NCI-H69 (cell line): ENCODE measurements at places on chromosomes 3 and 15.
A peak's percentile ranks its signal among the peaks of the same experiment; 100 is the strongest.

- DNase-seq: no peak
Observed at GRCh38 chr3:61264281-61264680, 13.0 kb upstream of the FHIT start.

DNA sequence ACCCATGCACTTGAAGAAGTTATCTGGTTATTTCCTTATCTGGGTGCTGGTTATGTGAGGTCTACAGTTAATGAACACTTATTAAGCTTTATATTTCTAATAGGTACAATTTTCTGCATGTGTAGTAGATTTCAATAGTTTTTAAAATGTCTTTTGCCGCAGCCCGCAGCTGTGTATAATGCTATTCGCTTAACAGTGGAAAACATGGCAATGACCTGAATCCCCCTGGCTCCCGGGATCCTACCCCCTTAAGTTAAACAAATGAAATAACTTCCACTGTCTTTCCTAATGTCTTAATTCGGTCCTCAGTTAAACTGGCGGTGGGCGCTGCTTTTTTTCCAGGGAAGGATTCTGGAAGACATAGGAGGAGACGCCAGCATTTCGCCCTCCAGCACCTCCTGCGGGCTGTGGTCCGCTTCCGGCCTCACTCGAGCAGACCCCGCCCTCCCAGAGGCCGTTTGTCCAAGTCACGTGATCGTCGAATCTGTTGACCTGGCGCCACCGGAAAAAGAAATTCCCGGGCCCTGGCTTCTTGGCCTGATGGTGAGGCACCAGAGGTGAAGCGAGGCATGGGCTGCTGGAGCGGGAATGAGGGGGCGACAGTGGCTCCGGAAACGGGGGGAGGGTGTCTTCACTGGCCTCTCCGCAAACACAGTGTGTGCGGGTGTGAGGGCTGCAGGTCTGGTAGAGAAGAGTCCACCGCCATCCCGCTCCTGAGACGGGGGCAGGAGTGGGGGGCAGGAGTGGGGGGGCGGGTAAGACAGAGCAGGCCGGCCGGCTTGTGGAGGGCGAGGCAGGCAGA lies 45.6 kb upstream of the CSPG4 start:
- DNase-seq: peak; percentile 90

GRCh38 chr15:87572381-87572910 lies 684.1 kb downstream of the NTRK3 start:
- no peak for DNase-seq

- peak; percentile 93 for DNase-seq
Observed at GRCh38 chr3:44685128-44685800, 27.2 kb upstream of the ZNF502 start.

DNA sequence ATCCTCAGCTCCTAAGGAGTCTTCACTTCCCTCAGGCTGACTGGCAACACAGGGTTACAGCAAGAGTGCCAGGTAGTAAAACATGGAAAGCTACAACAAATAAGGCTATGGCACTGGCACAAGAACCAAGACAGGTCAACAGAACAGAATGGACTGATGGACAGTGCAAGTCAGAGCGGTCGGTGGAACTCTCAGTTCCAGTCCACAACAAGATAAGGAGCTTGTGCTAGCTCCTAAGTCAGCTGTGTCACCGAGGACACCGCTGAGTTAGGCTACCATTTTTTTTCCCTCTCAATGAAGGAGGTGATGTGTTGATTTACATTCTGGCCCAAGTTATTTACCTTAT lies 55.9 kb upstream of the LIMD1 start:
- DNase-seq: no peak

DNA sequence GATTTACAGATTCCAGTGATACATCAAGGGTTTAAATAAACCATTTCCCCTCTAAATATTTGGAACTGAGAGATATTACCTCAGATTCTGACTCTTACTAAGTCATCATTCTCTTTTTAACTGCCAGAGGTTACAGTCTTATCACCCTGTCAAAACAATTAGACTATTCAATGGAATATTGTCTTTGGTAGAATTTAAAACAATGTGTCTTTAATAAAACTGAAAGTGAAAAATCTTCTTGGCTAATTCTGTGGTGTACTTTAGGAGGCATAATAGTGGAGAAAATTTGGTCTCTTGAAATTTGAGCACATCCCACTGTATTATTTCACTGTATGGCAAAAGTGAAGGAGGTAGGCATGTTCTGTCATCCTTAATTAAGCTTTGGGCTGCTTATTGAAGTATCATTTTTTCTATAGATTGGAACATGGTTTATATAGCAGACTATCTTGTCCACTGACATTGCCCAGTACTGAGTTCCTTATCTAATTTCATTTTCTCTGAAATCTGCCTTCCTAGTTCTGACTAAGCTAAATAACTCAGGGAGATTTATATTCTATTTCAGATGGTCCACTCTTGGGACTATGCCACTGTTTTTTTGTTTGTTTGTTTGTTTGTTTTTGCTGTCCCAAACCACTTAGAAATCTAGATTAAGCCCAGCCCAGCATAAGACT lies 48.0 kb upstream of the UTS2B start:
- no peak for DNase-seq

GRCh38 chr15:100867433-100867832 lies 12.2 kb upstream of the ALDH1A3 start:
- DNase-seq: no peak

GRCh38 chr3:67894510-67894909 lies 240.1 kb upstream of the SUCLG2 start:
- no peak for DNase-seq

DNA sequence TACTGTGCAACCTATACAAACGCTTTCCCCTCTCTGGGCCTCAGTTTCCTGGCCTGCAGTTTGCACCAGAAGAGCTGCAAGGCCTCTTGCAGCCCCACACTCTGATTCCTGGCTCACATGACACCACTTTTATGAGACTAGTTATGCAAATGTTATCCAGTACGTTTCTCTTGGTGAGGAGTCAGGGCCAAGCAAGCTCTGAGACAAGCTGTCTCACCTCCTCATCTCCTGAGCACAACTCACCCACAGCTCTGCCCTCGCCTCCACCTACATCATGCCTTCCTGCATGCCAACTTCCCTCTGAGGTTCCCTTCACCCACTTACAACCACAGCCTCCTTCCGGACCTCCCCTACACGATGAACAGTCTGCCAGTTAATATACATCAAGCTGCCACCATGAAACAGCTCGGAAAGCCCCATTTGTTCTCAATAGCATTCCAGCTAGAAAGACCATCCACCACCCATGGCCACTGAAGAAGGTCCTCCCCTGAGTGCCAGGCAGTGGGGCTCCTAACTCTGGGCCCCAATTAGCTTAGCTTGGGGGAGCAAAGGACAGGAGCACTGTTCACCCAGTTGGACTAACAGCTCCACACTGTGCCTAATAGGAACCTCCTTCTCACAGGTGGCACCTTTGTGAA lies 25.0 kb downstream of the CRYGS start:
- DNase-seq: no peak

DNA sequence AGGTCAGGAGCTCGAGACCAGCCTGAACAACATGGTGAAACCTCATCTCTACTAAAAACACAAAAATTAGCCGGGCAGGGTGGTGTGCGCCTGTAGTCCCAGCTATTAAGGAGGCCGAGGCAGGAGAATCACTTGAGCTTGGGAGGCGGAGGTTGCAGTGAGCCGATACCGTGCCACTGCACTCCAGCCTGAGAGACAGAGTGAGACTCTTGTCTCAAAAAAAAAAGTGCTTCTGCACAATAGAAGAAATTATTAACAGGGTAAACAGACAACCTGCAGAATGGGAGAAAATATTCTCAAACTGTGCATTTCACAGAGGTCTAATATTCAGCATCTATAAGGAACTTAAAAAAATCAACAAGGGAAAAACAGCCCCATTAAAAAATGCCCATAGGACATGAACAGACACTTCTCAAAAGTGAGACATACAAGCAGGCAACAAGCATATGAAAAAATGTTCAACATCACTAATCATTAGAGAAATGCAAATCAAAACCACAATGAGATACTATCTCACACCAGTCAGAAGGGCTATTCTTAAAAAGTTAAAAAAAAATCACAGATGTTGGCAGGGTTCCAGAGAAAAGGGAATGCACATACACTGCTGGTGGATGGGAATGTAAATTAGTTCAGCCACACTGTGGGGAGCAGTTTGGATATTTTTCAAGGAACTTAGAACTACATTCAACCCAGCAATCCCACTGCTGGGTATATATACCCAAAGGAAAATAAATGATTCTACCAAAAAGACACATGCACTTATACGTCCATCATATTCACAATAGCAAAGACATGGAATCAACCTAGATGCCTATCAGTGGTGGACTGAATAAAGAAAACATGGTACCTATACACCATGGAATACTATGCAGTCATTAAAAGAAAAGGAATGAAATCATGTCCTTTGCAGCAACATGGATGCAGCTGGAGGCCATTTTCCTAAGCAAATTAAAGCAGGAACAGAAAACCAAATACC lies 75.5 kb downstream of the MSL2 start:
- DNase-seq: no peak

- no peak for DNase-seq
Observed at GRCh38 chr3:53149699-53150098, 11.3 kb upstream of the PRKCD start.
